RCC 7860 (cell line): ENCODE measurements at places on chromosomes 4 and X.

- DNase-seq = no peak
Observed at GRCh38 chr4:78945651-78946179, 6.5 kb upstream of the PAQR3 start.

DNA sequence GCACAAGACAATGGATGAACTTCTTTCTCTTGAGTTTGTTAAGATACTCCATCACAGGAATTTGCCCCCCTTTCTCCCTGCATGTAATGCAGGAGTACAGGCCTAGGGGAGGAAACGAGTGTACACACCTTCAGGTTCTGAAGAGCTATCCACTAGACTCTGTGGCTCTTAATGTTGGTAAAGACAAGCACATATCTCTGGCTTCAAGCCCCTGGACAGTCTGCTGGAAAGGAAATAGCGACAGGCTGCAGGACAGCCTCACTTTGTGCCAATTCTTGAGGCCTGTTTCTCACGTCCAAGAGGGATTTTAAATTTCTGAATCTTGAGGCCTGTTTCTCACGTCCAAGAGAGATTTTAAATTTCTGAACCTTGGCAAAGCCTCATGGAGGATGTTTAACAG, 87.1 kb downstream of the RLIM start:
- DNase-seq = no peak

GRCh38 chrX:19085666-19086065, 36.6 kb downstream of the ADGRG2 start:
- DNase-seq = no peak

GRCh38 chr4:30399476-30399875, 320.7 kb upstream of the PCDH7 start:
- DNase-seq = no peak

DNA sequence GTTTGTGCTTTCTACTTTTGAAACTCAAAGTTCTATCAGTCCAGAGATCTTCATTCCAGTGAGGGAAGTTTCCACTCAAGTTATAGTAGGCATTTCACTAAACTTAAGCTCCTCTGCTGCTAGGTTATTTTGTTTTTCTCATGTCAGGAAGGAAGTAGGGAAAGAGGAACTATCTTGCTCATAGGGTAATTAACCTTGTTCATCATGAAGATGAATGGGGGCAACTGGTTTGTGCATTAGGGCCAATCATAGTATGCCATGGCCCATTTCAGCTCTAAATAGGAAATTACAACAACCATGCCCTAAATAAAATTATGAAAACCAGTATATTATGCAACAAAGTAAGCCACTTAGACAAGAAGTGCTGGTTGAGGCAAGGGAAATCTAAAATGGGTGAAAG, 804.7 kb upstream of the NDST4 start:
- DNase-seq = no peak

DNA sequence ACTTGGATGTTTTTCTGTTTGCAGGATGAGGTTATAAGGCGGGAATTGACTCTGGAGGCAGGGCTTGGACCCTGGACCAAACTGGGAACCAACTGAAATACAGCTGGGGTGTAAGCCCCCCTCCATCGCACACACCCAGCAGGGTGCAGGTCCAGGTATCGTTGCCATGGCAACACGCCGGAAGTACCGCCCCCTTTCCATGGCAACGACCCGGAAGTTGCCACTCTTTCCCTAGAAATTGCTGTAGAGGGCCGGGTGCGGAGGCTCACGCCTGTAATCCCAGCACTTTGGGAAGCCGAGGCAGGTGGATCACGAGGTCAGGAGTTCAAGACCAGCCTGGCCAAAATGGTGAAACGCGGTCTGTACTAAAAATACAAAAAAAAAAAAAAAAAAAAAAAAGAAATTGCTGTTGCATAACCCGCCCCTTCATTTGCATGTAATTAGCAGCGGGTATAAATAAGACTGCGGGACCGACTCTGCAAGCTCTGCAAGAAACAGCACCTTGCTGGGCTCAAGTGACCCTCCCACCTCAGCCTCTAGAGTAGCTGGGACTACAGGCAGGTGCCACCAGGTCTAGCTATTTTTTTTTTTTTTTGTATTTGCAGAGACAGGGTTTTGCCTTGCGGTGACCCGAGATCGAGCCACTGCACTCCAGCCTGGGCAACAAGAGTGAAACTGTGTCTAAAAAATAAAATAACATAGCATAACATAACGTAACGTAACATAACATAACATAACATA, 139.6 kb downstream of the CRLF2 start:
- no peak for DNase-seq

DNA sequence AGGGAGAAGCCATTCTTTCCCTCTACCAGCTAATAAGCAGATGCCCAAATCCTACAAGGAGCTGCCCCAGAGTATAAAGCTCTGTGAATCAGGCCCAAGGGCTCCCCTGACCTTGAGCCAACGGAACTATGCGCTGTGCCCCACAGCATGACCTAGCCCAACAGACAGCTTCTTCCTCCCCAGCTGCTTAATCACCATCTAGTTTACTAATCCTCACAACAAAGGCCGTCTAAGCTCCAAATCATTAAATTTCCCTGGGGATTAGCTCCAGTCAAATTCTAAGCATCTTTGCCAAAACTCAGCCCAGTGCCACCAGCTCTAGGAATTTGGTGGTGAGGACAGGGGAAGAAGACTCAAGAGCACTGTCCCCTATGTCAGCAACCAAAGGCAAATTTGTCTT, 113.1 kb downstream of the SHROOM4 start:
- DNase-seq = no peak
